ENCODE measurements at places on chromosomes 11 and 22. TPM values are rescaled to one million over a fixed set of nuclear protein-coding genes. Genes with fewer than 3 reads are reported as not detected.

DNA sequence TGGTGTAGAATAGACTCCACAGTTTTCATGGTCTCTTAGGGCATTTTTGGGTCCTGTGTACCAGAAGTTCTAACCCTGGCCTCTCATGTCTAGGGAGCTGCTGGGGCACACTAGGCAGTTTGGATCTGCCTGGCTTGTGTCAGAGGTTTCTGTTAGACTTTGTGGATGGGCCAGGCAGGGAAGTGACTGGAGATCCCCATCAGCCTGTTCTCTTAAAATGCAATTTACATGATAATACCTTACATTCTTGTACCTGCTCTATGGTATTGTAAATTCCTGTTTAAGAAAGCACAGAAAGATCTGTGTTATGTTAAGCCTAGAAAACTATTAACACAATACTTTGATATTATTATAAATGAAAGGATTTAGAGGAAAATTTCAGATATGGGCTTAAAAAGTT lies 104.0 kb downstream of the ARHGAP42 start:
- no peak for DNase-seq

DNA sequence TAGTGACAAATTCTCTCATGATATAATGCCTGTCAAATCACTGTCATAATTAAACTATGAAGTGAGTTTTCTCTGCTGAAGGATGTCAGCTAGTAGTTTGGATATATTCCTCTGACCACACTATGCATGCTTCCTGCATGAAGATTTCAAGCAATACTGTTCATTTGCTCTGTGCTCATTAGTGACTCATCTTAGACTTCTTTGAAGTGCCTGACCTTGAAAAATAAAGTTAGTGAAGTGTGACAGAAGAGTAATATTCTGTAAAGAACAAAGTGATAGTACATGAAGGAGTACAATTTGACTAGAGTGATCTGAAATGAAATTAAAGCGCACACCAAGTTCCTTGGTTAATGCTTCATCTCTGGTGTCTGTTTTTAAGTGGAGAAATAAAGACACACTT lies 629.5 kb upstream of the ANO3 start:
- no peak for DNase-seq

The FOSL1 gene
- 80.6 TPM for total RNA-seq

DNA sequence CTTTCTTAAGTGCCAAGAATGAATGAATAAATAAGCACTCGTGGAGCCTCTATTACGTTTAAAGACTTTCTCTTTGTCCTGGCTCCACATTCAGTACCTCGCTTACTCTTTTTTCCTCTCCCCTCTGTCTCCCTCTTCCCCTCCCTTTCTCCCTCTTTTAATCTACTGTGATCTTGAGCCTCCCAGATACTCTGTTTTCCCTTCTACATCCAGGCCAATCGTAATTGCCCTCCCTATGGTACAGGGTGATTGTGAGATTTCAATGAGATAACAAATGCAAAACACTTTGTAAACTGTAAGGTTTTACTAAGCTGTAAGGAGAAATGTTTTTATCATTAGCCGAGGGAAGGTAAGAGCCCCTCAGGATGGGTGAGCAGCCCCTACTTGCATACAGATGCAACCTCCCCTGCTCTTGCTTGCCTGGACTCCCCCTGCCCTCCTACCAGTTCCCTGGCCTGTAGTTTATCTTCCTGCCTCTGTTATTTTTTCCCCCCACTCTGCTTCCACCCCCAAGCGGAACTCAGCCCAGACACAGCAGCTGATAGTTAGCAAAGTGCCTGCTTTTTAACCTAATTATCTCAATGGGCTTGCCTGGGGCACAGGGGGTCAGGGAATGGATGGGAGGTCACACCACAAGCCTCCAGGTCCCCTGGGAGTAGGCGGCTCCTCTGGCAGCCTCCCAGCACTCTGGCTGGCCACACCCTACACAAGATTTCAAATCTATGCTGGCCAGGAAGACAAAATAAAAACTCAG lies 76.9 kb upstream of the CADM1 start:
- no peak for DNase-seq

DNA sequence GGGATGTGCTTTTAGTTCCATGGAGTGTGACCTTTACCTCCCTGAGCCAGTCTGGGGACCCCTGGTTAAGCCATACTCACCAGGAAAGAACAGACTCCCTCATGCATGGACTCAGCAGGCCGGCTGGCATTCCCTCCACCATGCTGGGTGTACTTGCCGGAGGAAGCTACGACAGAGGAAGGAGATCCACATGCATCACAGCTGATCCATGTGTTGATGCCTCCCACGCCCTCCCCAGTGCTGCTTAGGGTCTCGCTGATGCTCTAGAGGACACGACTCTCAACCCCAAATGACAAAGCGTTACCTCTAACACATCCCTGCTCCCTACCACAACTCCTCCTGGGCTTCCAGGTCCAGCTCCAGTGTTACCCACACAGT lies 39.8 kb downstream of the GAB4 start:
- DNase-seq: no peak

The TMEM86A gene
- 0.32 TPM for total RNA-seq

DNA sequence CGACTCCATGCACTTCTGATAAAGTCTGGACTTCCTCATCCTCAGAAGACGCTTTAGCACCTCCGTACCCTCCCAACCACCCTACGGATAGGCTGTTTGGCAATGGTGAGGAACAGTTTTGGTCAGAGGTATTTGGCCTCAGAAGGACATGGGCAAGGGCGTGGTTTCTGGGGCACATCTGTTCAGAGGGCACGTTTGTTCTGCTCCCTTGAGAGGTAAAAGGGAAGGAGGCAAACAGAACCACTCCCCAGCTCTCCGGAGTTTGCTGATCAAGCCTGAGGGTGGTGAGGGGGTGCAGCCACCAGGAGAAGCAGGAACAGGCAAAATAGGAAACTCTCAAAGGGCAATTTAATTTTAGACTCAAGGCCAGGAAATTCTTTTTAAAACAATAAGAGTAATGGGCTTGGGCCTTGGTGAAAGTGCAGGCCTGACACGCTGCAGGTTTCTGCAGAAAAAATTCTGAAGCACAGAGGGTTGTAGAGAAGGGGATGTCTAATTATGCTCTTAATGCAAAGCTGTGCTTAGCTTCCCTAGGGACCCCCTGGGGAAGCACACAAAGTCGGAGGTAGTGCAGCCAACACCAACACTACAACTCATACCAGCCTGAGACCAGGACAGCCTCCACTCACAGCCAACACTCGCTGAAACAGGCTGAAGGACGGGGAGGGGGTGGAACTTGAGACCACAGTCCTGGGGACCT lies 23.3 kb downstream of the ETS1 start:
- no peak for DNase-seq

DNA sequence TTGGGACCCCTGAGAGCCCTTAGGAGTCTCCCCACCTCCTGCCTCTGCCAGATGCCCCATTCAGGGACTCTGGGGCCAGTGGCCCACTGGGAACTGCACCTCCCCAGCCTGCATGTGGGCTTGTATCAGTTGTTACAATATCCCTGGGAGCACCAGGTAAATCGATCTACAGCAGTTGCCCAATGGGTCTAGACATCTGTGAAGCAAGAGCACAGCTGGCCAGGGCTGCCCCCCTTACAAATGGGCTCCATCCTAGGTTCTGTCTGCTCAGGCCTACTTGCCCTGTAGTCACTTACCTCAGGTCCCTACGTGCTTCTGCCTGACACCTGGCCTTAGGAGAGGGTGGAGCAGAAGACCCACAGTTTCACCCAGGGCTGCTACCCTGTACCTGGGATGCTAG lies 62.7 kb downstream of the HIRA start:
- DNase-seq: no peak

- DNase-seq: no peak
Measured at GRCh38 chr11:28983780-28984179, 875.6 kb downstream of the METTL15 start.

The KCTD17 gene
- total RNA-seq: 59.6 TPM

The OR8D4 gene
- not detected for total RNA-seq

GRCh38 chr11:68038718-68039525 lies at the start of gene TCIRG1:
Gene TCIRG1, plus strand, starts transcription at chr11:68039025. Its CDS starts 2,247 bp downstream, at chr11:68041272.
- peak; percentile 88 for DNase-seq

The HOATZ gene
- not detected for total RNA-seq

GRCh38 chr11:129061492-129062230 lies 119.0 kb upstream of the TP53AIP1 start:
- DNase-seq: peak; percentile 75

- DNase-seq: peak; percentile 25
Measured at GRCh38 chr11:72629266-72629665, 45.0 kb downstream of the PDE2A start.

The CRYBB3 gene
- total RNA-seq: not detected

- DNase-seq: no peak
Measured at GRCh38 chr22:49664371-49664881, 163.2 kb downstream of the BRD1 start.

DNA sequence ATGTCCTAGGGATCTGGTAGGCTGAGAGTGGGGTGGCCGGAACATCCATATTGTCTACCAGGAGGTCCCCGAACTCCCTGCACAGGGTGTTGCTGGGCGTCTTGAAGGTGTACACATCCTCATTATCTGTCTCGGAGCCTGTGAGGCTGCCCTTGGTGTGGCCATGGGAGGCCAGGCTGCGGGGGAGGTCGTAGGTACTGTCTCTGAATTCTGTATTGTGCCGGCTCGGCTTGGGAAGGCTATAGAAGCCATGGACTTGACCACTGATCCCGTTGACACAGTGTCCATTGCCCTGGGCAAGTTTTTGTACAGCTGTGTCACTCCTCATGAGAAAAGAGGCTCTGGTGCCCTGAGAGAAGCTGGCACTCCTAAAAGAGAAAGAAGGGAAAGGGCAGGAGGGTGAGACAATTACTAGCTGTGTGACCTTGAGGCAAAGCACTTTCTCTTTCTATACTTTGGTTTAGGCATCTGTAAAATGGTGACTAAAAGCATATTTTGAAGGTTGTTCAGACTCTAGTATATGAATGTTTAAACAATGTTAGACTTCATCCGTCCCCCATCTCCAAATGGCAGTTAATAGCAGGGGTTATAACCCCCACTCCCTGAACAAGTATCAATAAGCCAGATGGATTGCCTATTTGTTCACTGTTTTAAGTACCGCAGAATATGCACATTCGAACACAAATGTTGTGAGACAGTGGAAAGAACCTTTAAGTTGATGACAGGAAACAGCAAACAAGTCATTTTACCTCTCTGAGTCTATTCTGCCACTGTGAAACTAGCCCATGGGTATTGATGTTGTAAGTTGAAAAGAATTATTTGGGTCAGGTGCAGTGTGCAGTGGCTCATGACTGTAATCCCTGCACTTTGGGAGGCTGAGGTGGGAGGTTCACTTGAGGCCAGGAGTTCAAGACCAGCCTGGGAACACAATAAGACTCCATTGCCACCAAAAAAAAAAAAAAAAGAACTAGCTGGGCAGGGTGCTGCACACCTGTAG lies 38.3 kb downstream of the USP35 start:
- DNase-seq: no peak

GRCh38 chr22:40412441-40412840 lies 42.0 kb downstream of the SGSM3 start:
- no peak for DNase-seq

- DNase-seq: no peak
Measured at GRCh38 chr11:132347156-132348090, 977.0 kb downstream of the NTM start.

DNA sequence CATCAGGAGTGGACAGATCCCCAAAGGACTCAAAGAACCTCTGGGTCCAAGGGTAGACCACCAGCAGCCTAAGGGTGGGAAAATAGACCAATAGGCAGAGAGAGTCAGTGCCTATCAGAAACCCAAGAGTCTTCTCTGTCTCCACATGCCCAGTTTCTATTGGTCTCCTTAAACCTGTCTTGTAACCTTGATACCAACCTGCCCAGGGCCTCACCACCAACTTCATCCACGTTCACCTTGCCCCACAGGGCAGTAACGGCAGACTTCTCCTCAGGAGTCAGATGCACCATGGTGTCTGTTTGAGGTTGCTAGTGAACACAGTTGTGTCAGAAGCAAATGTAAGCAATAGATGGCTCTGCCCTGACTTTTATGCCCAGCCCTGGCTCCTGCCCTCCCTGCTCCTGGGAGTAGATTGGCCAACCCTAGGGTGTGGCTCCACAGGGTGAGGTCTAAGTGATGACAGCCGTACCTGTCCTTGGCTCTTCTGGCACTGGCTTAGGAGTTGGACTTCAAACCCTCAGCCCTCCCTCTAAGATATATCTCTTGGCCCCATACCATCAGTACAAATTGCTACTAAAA lies at the start of gene HBB:
Gene HBB, minus strand, starts transcription at position 340 of the 579 bp plus-strand sequence. Its CDS starts 50 bp downstream, at position 290.
- no peak for DNase-seq

- peak; percentile 54 for DNase-seq
Measured at GRCh38 chr11:123357990-123358827, 71.9 kb upstream of the GRAMD1B start.

DNA sequence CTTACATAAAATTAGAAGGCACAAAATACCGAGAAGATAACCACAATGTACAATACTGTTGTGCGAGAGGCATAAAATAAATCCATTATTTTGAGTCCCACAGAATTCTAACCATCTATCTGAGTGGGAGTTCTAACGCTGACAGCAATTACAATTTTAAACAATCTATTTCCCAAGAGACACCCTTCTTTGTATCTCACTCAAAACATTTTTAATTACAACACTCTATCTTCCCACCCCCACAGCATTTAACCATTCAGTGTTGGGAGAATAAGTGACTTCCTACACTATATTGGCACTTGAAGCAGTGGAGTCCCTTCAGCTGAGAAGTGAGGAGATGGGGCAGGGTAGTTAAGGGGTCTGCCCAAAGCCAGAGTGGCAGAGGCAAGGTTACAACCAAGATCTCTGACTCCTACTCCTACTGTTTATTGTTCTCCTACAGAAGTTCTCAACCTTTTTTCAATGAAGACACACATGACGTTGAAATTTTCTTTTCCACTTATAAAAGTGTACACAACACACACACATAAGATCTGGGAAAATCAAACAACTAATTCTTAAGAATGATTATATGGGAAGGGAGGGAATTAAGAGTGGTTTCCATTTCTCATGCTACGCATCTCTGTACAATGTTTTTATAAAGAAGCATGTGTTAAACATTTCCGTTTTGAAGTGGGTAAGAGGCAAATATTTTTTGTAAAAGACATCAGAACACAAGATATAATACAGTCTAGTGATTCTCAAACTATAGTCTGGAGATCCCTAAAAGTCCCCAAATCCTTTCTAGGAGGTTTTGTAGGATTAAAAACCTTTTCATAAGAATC lies 10.9 kb downstream of the SLC25A17 start:
- no peak for DNase-seq

GRCh38 chr11:80722629-80723028 lies 1281.8 kb upstream of the TENM4 start:
- DNase-seq: no peak

The PRODH gene
- not detected for total RNA-seq

GRCh38 chr22:36466258-36466657 lies 15.2 kb downstream of the TXN2 start:
- DNase-seq: no peak

DNA sequence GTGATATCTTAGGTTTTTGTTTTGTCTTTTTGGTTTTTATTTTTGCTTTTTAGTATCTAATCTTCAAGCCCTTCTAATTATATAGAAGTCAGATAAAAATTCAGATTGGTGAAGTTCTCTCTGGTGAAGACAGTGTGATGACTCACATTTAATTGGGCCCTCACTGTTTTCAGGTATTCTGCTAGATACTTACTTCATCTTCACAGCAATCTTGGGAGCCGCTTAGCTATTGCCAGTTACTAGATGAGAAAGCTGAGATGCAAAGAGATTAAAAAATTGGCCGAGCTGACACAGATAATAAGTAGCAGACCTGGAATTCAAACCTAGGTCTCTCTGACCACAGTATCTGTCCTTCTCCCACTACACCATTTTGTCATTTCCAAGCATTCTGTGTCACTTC lies 75.0 kb downstream of the PPP2R1B start:
- peak; percentile 7 for DNase-seq

- no peak for DNase-seq
Measured at GRCh38 chr11:65868076-65868667, 4.4 kb downstream of the EFEMP2 start.
